ENCODE measurements at places on chromosomes 5 and 9.

- peak; percentile 42 for DNase-seq
These were observed 11.6 kb downstream of the ERP44 start for GRCh38 chr9:100087218-100087617.

GRCh38 chr9:843427-843785 is 1.9 kb downstream of the DMRT1 start:
- DNase-seq: no peak

- no peak for DNase-seq
These were observed 105.5 kb upstream of the PITX1 start for GRCh38 chr5:135139381-135140134.

DNA sequence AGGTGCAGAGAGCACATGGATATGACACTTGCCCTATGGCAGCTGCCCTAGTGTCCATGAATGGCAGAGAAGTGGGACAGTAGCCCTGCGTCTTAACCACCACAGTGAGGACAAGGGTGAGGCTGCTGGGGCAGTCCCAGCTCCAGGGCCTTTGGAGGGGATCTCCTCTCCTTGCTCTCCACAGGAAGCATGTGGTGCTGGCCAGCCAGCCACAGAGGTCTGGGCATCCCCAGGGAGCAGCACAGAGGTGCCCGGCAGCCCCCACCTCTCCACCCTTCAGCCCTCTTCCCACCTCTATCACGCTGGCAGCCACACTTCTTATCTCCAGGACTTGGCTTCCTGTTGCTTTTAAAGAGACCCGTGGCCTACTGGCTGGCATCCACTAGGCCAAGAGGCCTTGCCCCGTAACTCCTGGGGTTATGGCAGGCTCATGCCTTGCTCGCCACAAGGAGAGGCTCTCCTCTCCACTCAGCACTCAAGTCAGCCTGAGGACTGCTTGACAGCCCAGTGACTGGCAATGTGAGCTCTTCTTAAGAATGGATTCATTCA is 21.9 kb downstream of the CSF2 start:
- DNase-seq: no peak

- no peak for DNase-seq
These were observed 122.5 kb downstream of the TMEM174 start for GRCh38 chr5:73295447-73295846.

- no peak for DNase-seq
These were observed 266.9 kb downstream of the ARHGAP26 start for GRCh38 chr5:143037071-143037470.

- DNase-seq: peak; percentile 31
These were observed 12.9 kb downstream of the PRRC2B start for GRCh38 chr9:131406563-131407436.

DNA sequence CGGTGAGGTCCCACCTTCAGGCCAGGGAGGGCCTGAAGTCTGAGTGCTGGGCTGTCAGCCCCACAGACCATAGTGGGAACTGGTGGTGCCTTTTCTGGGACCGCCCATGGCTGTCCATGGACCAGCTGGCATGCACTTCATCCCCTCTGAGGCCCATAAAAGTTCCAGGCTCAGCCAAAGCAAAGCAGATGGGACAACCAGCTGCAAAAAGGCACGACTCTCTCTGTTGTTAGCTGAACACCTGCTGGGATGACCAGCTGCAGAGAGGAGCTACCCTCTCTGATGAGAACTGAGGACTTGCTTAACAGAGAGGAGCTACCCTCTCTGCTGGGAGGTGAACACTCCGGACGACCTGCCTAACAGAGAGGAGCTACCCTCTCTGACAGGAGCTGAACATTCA is 844.3 kb upstream of the DMAC1 start:
- DNase-seq: no peak

GRCh38 chr9:21174671-21175070 is 8.2 kb upstream of the IFNA21 start:
- no peak for DNase-seq

- DNase-seq: no peak
These were observed 50.0 kb upstream of the PPARGC1B start for GRCh38 chr5:149679876-149680809.

DNA sequence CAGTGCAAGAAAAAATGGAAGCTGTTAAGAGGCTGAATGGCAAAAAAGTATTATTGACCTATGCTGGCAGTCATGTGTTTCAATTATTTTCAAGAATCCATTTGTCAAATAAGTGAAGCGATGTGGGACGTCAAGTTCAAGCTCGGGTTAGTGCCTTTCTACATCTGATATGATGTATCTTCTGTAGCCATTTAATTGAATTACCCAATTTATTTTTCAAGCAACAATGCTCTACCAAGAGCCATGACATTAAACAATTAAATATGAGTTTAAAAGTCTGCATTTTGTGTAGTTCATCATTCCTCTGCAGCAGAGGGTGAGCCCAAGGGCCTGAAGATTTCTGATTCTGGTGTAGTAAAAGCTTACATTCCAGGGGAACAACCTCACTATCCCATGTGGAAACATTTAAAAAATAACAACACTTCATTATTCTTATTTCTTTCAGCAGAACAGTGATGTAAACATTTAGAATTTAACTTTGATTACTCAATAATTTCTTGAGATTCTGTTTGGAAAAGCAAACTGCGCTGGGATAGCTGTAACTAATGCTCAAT is 619.7 kb upstream of the ARRDC3 start:
- DNase-seq: no peak

DNA sequence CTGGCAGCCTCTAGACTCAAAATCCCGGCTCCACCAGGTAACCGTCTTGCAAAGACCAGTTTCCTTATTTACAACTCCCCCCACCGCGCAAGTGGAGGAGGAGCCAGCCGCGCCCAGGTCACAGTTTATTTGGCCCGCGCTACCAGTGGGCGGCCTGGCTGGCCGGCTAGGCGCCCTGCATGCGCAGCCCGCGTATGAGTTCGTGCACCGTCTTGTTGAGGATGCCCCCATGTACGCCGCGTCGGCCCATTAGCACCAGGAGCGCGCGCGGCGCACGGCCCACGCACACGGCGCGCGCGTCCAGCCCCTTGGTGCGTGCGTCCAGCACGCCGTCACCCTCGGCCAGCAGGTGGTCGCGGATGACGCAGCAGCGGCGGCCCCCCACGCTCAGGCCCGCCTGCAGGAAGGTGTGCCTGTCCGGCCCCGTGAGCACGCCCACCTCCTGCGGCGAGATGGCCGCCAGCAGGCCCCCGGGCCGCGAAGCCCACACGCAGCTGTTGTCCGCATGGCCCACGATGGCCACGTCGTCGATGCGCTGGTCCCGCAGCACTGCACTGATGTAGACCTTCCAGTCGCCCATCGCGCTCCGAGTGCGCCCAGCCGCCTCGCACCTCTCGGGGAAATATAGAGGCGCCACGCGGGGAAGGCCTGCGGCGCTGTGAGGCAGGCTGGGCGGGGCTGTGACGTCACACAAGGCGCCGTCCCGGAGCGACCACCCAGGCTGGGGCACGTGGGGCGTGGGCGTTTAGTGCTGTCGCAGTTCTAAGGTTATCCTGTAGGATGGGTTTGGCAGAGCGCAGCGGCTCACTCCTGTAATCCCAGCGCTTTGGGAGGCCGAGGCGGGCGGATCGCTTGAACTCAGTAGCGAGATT is at the start of gene PFN3:
PFN3 (minus strand) TSS at position 665 of the 872 bp plus-strand sequence; CDS start at position 580, 85 bp downstream.
- no peak for DNase-seq

- no peak for DNase-seq
These were observed 44.6 kb downstream of the PNPLA7 start for GRCh38 chr9:137505421-137506140.

- no peak for DNase-seq
These were observed 112.2 kb downstream of the GABBR2 start for GRCh38 chr9:98596486-98596885.

DNA sequence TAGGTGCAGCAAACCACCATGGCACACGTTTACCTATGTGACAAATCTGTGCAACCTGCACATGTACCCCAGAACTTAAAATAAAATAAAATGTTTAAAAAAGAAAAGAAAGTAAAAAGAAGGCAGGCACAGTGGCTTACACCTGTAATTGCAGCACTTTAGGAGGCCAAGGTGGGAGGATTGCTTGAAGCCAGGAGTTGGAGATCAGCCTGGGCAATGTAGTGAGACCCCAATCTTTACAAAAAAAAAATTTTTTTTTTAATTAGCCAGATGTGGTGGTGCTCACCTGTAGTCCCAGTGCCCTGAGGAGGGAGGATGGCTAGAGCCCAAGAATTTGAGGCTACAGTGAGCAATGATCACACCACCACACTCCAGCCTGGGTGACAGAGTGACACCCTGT is 12.5 kb upstream of the LHFPL2 start:
- no peak for DNase-seq

- DNase-seq: no peak
These were observed 16.1 kb downstream of the B4GALT1 start for GRCh38 chr9:33151007-33151557.

DNA sequence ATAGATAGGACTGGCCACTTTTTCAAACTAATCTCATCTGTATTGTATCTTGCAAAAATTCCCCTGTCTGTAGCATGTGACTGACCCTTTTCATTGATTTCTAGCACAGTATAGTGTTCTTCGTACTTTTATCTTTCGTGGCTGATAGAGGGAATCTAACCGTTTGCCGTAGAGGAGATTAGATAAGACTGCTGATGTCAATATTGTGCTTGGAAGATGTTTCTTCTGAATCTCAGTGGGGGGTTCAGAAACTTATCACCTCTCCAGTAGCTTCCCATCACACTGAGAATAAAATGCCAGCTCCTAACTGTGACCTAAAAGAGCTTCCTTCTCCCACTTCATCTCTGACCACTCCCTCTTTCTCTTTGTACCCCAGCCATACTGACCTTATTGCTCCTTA is 25.4 kb upstream of the ALDOB start:
- DNase-seq: no peak

GRCh38 chr5:85760519-85760918 is 857.2 kb upstream of the COX7C start:
- DNase-seq: no peak

GRCh38 chr9:109789971-109790370 is 10.0 kb downstream of the PALM2AKAP2 start:
- DNase-seq: no peak

- no peak for DNase-seq
These were observed 105.7 kb upstream of the RAPGEF1 start for GRCh38 chr9:131845305-131846298.

- no peak for DNase-seq
These were observed 28.8 kb downstream of the CAMK4 start for GRCh38 chr5:111252799-111253545.

GRCh38 chr9:4237748-4238511 is 61.9 kb downstream of the GLIS3 start:
- DNase-seq: no peak

DNA sequence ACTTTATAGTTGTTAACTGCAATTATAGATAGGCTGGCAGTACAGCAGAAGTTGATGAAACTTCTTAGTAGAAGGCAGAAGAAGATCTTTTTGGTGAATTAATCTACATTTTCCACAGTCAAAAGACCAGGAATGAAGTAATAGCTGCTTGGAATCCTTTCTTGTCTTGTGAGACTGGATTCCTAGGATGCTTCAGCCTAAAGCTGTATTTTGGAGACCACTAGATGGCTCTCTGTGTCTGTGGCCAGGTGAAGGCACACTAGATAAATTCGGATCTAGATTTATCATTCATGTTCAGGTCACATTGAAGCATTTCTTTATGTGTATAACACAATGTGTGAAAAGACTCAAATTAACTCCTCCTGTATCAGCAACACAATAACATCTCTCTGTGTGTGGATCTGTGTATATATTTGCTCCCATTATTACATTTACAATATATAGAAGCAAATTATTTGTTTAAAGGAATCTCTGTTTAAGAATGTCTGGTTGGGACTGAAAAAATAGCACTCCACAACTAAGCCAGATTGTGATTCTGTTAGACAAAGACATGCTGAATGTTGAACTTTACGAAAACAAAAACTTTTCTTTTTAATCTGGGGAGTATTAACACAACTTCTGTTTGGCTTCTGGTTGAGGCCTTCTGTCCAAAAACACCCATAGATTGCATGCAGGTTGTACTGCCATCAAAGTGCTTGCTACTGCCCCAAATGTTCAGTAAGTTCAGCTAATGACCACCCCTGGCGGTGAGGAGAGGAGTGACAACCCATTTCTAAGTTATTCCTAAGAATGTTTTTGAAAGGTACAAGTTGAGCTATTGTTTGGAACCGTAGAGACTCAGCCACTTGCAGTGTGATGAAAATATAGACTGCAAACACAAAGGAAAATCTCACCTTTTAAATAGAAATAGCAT is 10.6 kb downstream of the GRIN3A start:
- peak; percentile 7 for DNase-seq

- DNase-seq: no peak
These were observed 10.9 kb upstream of the LAMC3 start for GRCh38 chr9:130997925-130998596.

GRCh38 chr9:16197578-16198370 is 644.9 kb downstream of the CCDC171 start:
- no peak for DNase-seq

DNA sequence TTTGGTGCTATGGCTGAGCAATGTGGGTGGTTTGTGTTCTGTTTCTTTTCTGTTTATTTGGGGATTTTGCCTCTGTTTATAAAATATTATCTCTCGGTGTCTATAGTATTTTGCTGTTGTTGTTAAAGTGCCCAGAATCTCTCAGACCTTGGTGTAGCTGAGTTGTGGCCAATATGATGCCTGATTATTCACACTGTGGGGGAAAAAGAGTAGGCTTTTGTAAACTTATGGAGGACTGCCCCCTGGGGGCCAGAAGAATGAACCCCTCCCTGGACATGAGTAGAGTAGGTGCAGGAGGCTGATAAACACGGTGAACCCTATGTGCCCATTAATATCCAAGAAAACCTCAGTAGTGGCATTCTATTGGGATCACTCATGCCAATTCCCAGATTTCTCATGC is 49.0 kb upstream of the DPYSL3 start:
- DNase-seq: no peak

GRCh38 chr5:100576217-100576751 is 41.1 kb downstream of the FAM174A start:
- no peak for DNase-seq

GRCh38 chr5:53364061-53364460 is 116.4 kb upstream of the FST start:
- no peak for DNase-seq

GRCh38 chr5:133289686-133290367 is 238.0 kb downstream of the HSPA4 start:
- no peak for DNase-seq

GRCh38 chr9:35923927-35924763 is 14.9 kb downstream of the SPAAR start:
- no peak for DNase-seq

DNA sequence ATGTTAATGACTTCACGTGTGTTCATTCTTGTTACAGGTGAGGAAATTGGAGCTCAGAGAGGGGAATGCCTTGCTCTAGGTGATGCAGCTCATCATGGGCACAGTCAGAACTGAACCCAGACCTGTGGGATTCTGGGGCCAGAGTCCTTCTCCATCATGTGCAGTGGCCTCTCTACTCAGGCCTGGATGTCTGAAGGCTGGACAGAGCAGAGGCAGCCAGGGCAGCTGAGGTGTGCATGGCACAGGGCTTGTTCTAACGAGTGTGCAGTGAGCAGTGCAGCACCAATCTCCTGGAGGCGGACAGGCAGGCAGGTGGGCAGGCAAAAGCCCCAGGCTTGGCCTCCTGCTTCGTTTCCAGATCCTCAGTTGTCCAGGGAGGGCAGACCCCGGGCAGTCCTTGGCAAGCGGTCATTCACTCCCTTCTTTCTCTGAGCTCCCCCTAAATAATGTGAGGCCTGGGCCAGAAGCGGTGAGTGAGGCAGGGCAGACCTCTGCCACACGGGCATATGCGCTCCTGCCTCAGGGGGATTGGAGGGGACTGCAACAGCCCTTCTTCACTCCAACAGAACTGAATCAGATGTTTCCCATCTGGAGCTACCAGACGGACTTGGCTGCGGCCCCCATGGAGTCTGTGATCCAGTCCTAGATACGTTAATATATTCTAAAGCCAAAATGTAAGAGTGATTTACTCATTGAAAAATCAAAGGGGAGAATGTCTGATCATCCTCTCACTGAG is 68.7 kb upstream of the FSTL4 start:
- no peak for DNase-seq

Measured in CD4-positive, alpha-beta T cell treated with Interleukin-2 at 100 ng/mL for 4 hours (primary cell).